NCI-H2107 (cell line): ENCODE measurements at places on chromosomes 11 and 22.

- DNase-seq: peak; percentile 9
Observed at GRCh38 chr11:43736502-43737200, 56.1 kb downstream of the HSD17B12 start.

DNA sequence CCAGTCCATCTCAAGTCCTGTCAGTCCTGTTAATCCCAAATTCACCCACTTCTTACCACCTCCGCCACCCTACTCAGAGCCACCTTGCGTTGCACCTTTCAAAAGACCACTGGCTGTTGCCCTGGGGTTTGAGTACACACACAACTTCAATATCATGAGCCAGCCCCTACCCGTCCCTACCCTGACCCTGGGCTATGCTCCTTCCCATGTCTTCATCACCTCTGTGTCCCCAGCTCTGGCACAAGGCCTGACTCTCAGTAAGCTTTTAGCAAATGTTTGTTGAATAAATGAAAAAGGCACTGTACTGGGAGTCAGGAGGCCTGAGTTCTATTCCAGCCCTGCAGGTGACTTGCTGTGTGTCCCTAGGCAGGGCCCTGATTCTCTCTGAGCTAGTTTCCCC is 26.5 kb downstream of the OTOG start:
- no peak for DNase-seq

DNA sequence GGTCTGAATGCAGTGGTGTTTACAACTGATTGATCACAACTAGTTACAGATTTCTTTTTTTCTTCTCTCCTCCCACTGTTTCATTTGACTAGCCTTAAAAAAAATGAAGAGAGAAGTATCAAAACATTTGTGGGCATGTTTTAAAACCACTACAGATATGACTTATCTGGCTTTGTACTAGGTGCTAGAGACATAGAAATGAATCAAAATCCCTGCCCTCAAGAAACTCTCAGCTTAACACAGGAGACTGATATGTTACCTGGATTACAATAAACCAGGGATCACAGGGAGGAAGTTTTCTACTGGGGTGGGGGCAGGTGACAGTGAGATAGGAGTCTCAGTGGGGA is 25.2 kb upstream of the CTR9 start:
- no peak for DNase-seq

- DNase-seq: no peak
Observed at GRCh38 chr11:86205421-86206336, 38.9 kb upstream of the EED start.

- DNase-seq: no peak
Observed at GRCh38 chr11:3164138-3164551, 965 bp downstream of the OSBPL5 start.

GRCh38 chr22:30230787-30231461 is 15.6 kb downstream of the LIF start:
- DNase-seq: no peak

GRCh38 chr11:64638018-64638665 is 47.1 kb downstream of the SLC22A12 start:
- DNase-seq: no peak

DNA sequence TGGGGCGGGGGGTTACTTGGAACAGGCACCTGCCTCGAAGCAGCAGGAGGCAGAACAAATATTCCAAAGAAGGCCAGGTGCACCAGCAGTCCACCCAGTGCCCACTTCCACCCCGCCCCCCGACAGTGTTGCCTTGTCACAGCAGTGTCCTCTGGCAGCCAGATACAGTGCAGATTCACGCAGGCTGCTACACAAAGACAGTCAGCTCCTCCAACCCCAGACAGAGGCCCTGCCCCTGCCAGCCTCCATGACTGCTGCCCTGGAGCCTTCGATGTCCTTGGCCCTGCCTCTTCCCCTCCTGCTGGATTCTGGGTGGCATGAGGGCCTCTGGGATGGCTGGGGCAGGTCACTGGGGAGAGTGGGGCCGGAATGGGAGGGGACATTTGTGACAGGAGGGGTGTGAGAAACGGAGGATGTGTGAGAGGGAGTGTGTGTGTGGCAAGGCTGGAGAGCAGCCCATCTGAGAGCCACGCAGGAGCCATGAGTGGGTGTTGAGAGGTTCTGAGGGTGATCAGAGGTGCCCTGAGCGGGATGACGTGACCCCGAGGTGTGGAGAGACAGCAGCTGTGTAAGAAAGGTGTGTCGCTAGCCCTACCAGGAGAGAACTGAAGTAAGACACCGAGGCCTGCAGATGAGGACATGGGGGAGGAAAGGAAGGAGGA is 173.7 kb downstream of the CEP164 start:
- DNase-seq: peak; percentile 75

- DNase-seq: no peak
Observed at GRCh38 chr11:76589477-76589876, 81.1 kb downstream of the LRRC32 start.

GRCh38 chr22:48143856-48144255 is 1381.4 kb downstream of the TBC1D22A start:
- DNase-seq: no peak

DNA sequence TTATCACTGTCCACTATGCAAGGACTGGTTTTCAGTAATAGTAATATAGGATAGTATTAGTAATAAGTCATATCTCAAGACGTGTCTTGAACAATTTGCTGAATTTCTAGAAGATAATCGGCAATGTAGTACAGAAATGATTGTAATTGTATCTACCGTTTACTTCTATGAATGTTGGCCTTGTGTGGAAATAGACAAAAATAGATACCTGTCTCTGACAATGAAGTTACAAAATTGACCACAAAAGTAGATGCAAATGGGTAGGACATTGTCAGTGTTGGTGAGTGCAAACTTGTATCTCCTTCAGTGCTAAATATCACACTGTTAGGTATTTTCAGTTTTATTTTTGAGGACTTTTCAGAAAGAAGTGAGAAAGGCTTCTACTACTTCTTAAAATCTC is 43.1 kb downstream of the SVIP start:
- DNase-seq: no peak

- no peak for DNase-seq
Observed at GRCh38 chr11:93542811-93543229, 371 bp downstream of the SMCO4 start.

- no peak for DNase-seq
Observed at GRCh38 chr22:37343863-37344734, 61.8 kb downstream of the CYTH4 start.

DNA sequence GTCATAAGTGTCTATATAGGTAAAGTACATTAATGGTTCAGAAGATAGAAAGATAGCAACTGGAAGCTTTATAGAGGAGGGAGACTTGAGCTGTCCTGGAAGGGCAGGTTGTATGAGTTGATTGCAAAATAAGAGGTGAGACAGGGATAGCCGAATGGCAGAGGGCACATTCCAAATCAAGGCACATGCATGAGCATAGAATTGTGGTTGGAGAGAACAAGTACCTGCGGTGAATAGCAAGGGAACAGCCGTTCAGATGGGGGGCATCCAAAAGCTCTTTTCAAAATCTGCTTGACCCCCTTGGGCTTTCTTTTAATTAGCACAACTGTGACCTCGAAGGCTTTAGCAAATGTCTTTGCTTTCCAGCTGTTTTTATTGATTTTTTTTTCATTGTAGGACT is 473.0 kb upstream of the CCDC90B start:
- no peak for DNase-seq

GRCh38 chr11:94457118-94458029 is 36.3 kb downstream of the MRE11 start:
- DNase-seq: no peak

GRCh38 chr22:49517211-49517610 is 310.5 kb downstream of the BRD1 start:
- DNase-seq: no peak

GRCh38 chr11:12224537-12224893 is 114.1 kb downstream of the MICAL2 start:
- no peak for DNase-seq

- no peak for DNase-seq
Observed at GRCh38 chr11:66195867-66196266, 72.6 kb upstream of the RAB1B start.
